ENCODE measurements at places on chromosomes 5 and 9.

GRCh38 chr5:94429566-94429965 lies 188.8 kb downstream of the KIAA0825 start:
- DNase-seq, result no peak

DNA sequence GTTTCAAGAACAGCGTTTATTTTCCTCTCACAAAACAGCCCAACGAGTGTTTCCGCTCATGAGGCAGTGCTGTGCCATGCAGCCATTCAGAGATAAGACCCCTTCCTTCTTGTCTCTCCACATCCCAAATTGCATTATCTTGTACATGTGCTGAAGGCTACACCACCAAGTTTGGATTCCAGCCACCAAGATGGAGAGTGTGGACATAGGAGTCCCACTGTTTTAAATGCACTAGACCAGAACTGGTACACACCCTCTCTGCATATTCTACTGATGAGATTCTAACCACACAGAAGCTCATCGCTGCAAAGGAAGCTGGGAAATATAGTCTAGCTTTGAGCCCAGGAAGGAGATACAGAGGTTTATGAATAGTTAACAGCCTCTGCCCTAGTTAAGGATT lies 509.4 kb downstream of the NFIB start:
- no peak for DNase-seq

GRCh38 chr5:77133061-77133758 lies 46.1 kb upstream of the ZBED3 start:
- peak; percentile 80 for DNase-seq

DNA sequence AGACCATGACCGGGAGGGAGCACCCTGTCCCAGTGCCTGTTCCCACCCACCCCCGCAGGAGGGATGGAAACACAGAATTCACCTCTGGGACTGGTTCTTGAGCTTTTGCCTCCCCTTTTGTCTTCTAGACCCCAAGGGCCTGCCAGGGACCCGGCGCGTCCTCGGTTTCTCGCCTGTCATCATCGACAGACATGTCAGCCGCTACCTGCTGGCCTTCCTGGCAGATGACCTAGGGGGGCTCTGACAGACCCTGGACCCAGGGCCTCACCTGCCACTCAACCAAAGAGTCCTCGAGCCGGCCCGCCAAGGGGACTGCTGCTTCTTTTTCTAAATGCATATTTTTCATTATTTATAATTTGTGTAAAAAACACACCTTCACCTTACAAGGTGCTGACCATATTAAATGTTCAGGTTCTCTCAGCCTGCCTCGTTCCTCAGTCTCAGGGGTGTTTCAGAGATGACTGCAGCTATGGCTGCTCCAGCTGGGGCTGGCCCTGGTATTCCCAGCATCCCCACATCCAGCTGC lies 16.9 kb downstream of the CARD19 start:
- peak; percentile 41 for DNase-seq

DNA sequence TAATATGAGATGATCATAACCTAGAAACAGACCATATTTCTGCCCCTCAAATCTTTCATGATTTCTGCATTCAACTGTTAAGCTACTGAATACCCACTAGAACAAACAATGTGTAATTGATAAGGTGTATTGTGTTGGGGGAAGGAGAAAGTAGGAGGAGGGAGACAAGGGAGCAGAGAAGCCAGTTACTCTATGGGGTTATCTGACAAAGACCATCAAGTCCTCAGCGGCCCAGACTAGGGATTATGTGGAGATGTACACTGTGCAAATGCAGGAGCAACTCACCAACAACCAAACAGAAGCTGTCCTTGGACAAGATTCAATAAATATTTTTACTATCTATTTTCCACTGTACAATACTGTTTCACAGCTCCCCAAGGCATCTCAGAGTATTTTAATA lies 2.7 kb downstream of the NRG2 start:
- DNase-seq, result no peak

DNA sequence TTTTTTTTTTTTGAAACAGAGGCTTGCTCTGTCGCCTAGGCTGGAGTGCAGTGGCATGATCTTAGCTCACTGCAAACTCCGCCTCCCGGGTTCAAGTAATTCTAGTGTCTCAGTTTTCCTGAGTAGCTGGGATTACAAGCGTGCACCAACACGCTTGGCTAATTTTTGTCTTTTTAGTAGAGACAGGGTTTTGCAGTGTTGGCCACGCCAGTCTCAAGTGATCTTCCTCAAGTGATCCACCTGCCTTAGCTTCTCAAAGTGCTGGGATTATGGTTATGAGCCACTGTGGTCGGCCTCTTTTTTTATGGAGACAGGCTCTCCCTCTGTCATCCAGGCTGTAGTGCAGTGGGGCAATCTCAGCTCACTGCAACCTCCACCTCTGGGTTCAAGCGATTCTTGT lies 82.9 kb downstream of the RAB24 start:
- DNase-seq, result no peak
